ENCODE measurements at places on chromosomes 2 and 18.

DNA sequence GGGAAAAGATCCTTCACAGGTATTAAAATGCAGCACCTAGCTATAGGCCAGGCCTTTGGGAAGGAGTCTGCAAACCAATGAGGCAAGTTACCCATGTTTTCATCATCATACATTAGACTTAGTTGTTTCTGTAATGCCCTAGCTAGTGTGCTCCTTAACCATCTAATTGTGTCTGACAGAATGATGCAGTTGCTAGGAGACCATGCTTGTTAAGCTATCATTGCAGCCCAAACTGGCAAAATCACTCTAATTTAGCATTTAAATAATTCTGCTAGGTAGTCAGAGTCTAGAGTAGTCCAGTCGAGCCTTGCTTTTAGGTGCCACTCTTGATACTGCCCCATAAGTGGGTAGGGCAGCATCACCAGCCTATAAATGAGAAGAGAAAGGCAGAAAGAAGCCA, 34.9 kb downstream of the GAD1 start:
- DNase-seq, result no peak

GRCh38 chr2:25194576-25195122, 26.3 kb upstream of the POMC start:
- DNase-seq, result no peak

DNA sequence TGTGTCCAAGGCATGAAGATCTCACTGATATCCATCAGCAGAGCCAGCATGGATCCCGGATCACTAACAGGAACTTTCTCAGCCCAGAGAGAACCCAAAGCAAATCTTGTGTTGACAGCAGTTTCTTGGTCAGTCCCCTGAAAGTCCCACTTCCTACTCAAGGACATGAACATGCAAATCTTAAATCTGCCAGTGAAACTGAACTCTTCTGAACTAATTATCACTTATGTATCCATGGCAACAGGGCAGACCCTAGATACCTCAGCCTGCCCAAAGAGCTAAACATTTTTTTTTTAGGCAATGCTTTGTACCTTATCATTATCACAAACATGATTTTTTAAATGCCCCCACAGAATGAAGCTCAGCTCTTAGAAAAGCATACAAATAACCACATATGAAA, 127.8 kb upstream of the DDX18 start:
- DNase-seq, result no peak

DNA sequence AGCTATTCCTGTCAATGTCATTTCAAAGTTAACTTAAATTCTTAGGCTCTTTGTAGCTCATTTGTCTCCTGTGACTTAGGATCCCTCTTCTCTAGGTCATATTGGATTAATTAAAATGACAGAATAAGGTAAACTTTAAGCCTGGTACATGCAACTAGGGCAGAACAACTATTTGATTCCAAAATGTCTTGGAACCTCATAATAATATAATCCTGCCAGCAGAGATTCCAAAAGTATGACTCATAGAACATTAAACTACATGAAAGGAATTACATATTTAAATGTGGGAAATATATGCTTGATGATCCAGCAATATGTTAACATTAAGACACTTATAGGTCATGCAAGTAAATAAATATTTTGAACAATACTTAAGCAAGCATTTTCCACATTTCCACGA, 63.3 kb downstream of the COL3A1 start:
- DNase-seq, result no peak

DNA sequence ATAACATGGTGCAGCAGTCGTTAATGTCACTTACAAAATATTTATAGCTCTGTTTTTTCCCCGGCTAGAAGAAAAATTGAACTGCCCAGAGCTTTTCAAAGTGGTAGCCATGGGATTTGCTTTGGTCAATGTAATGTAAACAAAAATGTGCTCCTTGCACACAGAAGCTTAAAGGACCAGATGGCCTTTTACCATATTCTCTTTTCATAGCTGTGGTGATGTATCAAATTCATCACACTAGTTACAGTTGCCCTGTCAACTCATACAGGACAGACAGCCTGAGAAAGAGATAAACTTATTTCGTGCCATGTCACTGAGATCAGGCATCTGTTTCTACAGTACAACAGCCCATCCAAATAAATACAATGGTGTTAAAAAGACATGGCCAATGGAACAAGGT, 368.1 kb upstream of the CDH19 start:
- DNase-seq, result no peak

GRCh38 chr2:149221898-149222297, 108.5 kb upstream of the LYPD6 start:
- DNase-seq, result no peak

DNA sequence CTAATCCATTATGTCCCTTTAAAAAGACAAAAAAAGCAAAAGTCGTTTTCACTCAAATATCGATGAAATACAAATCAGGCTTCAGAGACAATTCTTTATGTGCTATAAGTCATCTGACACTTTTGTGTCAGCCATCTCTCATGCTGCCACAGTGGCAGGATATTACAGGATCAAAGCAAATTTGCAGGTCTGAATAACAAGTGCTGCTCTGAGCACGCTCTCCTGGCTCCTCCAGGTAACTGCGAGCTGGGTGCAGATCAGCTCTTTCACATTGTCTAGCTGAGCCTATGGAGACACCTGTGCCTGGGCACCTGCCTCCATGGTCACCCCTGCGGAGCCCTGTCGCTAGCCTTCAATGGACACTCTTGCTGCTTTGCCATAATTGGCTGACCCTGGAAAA, 250.2 kb upstream of the RAB12 start:
- DNase-seq, result no peak

GRCh38 chr2:174325373-174326160, 9.2 kb upstream of the SP9 start:
- no peak for DNase-seq

DNA sequence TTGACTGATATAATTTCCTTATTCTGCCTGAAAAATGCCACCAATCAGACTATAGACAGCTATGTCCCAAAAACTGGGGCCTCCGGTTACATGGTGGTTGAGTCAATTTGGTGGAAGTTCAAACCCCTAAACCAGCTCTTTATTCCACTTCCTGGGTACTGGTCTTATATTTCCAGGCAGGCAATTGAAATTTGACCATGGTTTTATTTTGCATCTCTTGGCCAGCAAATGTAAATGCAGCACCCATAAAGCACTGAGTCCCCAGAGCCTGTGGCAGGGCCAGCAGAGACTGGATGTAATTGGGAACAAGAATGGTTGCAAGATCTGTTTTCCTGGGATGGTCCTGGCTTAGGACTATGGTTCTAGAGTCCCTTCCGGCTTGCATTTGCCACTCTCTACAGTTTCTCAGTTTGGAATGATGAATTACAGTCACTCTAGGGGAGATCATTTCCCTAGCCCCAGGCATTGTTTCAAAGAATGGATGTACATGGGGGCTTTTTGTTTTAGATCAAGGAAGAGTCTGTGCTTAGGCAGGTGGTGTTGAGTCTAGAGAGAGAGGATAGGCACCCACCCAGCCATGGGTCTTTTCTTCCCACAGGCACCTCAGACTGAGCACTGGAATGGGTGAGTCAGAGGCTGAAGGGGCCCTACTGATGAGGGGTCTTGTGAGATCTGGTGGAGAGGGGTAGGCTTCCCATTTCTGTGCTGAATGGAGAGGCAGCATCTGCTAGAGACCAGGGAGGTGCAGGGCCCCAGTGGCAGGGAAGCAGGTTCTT, 108.4 kb upstream of the CDC42EP3 start:
- DNase-seq, result no peak

GRCh38 chr2:4992226-4992625, 700.0 kb upstream of the SOX11 start:
- no peak for DNase-seq

GRCh38 chr2:230700447-230700846, 12.2 kb upstream of the CAB39 start:
- no peak for DNase-seq

- no peak for DNase-seq
These were observed 546.6 kb upstream of the CDH2 start for GRCh38 chr18:28723506-28723905.

DNA sequence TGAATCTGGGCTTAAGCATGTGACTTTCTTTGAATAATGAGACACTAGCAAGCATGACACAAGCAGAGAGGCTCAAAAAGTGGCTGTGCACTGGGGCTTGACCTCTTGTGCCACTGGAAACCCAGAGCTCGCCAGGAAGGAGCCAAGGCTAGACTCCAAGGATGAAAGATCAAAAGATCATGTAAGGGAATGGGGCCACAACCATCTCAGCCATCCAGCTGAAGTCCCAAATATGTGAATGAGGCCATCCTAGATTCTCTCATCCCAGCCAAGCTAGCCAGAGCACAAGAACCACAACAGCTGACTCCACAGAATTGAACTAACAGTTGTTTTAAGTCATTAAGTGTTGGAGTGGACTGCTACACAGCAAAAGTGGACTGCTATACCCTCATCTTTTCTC, 288.1 kb downstream of the CCDC178 start:
- DNase-seq, result no peak

- DNase-seq, result no peak
These were observed 89.1 kb upstream of the RIOK3 start for GRCh38 chr18:23363865-23364570.

DNA sequence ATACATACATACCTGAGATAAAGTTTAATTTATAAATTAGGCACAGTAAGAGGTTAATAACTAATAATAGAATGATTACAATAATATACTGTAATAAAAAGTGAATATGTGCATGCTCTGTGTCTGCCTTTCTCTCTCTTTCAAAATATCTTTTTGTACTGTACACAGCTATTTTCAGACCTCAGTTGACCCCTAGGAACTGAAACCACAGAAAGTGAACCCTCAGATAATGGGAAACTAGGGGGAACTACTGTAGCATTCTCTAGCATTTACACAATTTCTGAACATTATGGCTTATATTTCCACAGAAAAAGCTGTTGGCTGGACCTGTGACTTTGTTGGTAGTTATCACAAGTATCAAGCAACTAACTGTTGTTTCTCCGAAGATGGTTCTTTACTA, 25.9 kb downstream of the WDR75 start:
- DNase-seq, result no peak

- no peak for DNase-seq
These were observed 15.3 kb downstream of the CYTIP start for GRCh38 chr2:157428500-157429175.

GRCh38 chr2:233080836-233081229, 20.7 kb downstream of the INPP5D start:
- no peak for DNase-seq

DNA sequence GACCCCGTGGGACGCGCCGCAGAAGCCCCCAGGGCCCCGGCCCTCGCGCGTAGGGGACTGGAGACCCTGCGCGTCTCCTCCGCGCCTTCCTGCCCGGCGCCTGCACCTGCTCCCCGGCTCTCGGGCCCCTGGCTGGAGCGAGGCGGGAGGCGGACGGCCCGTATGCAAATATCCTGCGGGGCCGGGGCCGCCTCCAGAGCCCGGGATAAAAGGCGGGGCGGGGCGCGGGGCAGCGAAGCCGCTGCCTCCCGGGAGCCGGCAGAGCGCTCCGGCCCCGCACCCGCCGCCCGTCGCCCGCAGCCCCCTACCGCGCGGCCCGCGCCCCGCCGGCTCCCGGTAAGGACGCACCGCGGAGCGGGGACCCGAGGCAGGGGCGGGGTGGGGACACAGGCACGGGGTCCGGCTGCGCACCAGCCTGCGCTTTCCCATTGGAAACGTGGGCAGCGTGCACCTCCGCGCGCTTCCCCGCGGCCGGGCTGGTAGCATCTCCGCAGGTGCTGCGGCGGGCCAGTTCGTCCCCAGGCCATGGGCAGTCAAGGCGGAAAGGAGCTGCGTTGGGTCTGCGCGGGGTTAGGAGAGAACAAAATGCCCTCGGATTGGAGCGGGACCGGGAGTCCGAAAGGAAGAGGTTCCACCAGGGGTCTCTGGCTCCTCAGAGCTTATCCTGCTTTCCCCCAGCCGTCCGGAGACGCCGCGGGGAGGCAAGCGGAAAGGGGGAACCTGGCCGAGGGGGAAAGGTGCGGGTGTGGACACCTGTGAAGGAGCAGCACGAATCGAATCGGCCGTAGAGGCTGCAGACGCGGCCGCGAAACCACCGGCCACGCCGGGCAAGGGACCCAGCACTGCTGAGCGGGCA, at the start of gene ATP6V1C2:
ATP6V1C2 (plus strand) TSS at position 235 of the 856 bp plus-strand sequence. CDS start 1,220 bp downstream, outside the sequence.
- no peak for DNase-seq

All from stimulated activated CD4-positive, alpha-beta T cell treated with anti-CD3 and anti-CD28 coated beads, Interleukin-15, amount 100 ng/mL, for 1 hour (primary cell).